Stimulated activated CD4-positive, alpha-beta T cell treated with anti-CD3 and anti-CD28 coated beads, Interleukin-1b, Interleukin-23, amount 100 ng/mL, for 4 hours (primary cell): ENCODE measurements at places on chromosomes 5 and 9.

GRCh38 chr5:125149110-125149509 is 402.7 kb upstream of the ZNF608 start:
- DNase-seq = no peak

DNA sequence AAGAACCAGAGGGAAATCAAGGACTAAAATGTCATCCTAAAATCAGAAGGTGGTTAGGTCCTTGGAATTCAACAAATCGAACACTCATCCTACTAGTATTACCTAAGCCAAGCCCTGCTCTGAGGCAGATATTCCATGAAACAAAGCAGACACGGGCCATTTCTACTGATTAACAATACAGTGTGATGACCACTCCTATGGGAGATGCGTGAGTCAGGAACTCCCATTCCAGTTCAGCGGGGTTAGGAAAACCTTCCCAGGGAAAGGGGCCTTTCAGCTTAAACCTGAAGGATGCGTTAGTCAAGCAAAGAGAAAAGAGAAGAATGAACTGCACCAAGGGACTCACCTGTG is 117.8 kb upstream of the LHFPL2 start:
- no peak for DNase-seq

DNA sequence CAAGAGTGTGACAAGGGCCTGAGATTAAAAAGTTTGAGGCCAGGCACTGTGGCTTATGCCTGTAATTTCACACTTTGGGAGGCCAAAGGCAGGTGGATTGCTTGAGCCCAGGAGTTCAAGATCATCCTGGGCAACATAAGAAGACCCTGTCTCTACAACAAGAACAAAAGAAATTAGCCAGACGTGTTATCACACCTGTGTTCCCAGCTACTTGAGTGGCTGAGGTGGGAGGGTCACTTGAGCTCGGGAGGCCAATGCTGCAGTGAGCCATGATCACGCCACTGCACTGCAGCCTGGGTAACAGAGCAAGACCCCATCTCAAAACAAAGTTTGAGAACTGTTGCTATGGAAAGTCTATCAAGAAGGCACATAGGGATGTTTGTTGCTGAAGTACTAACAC is 25.0 kb downstream of the EXOSC2 start:
- DNase-seq = no peak

- DNase-seq = no peak
Measured at GRCh38 chr9:114465906-114466900, 39.1 kb downstream of the WHRN start.

DNA sequence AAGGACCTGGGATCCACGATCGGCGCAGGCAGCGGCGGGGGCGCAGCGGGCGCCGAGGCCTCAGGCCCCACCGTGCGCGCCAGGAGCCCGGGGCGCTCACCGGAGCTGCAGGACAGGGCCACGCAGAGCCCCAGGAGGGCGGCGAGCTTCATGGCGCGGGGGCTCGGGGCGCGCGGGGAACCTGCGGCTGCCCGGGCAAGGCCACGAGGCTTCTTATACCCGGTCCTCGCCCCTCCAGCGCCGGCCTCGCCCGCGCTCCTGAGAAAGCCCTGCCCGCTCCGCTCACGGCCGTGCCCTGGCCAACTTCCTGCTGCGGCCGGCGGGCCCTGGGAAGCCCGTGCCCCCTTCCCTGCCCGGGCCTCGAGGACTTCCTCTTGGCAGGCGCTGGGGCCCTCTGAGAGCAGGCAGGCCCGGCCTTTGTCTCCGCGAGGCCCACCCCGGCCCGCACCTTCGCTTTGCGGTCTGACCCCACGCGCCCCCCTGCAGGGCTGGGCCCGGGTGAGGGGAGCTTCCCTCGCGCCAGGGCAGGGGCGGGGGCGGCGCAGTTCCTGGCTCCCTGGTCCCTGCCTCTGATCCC is at the start of gene SCGB3A1:
Gene SCGB3A1 (minus strand): TSS at position 189 of the 577 bp plus-strand sequence. CDS start 37 bp downstream, at position 152.
- DNase-seq = no peak

DNA sequence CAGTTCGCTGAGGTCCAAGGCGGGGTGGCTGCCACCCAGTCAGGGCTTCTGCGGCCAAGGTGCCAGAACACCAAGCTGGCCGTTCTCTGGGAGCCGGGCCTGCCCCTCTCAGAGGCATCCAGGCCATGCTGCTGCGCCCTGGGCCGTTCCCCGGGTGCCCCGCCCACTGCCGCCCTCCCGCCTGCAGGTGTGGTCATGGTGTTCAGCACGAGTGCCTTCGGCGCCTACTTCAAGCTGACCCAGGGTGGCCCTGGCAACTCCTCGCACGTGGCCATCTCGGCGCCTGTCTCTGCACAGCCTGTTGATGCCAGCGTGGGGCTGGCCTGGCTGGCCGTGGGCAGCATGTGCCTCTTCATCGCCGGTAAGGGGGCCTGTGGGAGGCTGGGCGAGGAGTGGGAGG is 7.7 kb downstream of the SLC2A8 start:
- DNase-seq = no peak

DNA sequence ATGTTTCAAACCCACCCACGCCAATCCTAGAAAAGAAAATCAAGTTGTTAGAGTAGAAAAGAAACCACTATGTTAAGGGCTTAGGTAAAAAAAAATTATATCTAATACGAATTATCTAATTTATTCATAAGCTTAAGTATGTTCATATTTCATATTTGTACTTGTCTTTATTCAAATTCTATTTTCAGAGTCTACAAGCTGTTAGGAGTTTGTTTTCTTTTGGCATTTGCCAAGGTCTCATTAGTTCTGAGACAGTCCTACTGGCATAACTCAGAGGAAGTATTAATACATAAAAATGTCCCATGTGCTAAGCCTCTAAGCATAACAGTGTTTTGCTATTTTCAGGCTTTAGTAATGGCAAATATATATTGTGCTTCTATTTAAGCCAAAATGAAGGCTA is 57.6 kb downstream of the STARD4 start:
- DNase-seq = no peak
